ENCODE measurements at places on chromosomes 6 and 20. TPM values are rescaled to one million over a fixed set of nuclear protein-coding genes. Genes with fewer than 3 reads are reported as not detected.

Gene TNFRSF6B
- not detected for total RNA-seq

Gene CNPY3
- 14.7 TPM for total RNA-seq

Gene SLC17A3
- total RNA-seq: not detected

Gene TMC2
- 4.5 TPM for total RNA-seq

Gene C6orf47
- total RNA-seq: 16.7 TPM

Gene C20orf144
- 0.41 TPM for total RNA-seq

Gene LY6G5C
- 5.3 TPM for total RNA-seq

Gene CST1
- total RNA-seq: not detected

Gene PPIL6
- total RNA-seq: 37.9 TPM

Gene FILIP1
- total RNA-seq: 2.9 TPM

Gene TMEM244
- total RNA-seq: 1.2 TPM

Gene PTCRA
- total RNA-seq: not detected

Gene RHAG
- 0.41 TPM for total RNA-seq

Gene CFB
- total RNA-seq: 0.82 TPM

Gene WFDC10B
- total RNA-seq: not detected

Gene SNTA1
- 13.5 TPM for total RNA-seq

Gene CDKAL1
- 46.5 TPM for total RNA-seq

Gene OPN5
- total RNA-seq: not detected

Gene C6orf15
- total RNA-seq: not detected

Gene CSTF1
- 27.7 TPM for total RNA-seq

Gene RAE1
- 31.8 TPM for total RNA-seq

Gene SRMS
- not detected for total RNA-seq

Gene CRISP3
- under 0.01 TPM for total RNA-seq

Gene PSORS1C1
- not detected for total RNA-seq

Gene FAM217B
- total RNA-seq: 32.6 TPM

Gene WFDC12
- total RNA-seq: not detected

Gene BTNL2
- not detected for total RNA-seq

Gene MAS1
- total RNA-seq: 0.82 TPM

Gene PRDM1
- total RNA-seq: 1.6 TPM

Gene ZNF831
- under 0.01 TPM for total RNA-seq

All from frontal cortex (tissue), 4 donors.